ENCODE measurements at places on chromosomes 5 and 9.

DNA sequence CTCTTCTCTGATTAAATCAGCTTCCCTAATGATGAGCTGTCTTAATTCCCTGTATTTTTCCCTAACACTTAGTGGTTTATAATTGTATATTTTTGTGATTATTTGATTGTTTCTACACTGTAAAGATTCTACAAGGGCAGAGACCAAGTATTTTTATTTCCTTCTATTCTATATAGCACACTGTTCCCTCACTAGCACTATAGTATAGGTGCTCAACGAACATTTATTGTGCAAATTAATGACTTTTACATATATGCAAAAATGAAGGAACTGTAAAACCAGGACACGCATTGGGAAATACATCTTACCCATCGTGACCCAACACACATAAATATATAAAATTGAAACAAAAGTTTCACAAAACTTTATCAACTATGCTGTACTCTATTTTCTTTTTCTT is 7.6 kb downstream of the KDM4C start:
- DNase-seq = no peak

- DNase-seq = no peak
Measured at GRCh38 chr9:89640361-89640760, 35.5 kb downstream of the GADD45G start.

- DNase-seq = peak; percentile 57
Measured at GRCh38 chr9:6024035-6024554, 8.7 kb upstream of the RANBP6 start.

DNA sequence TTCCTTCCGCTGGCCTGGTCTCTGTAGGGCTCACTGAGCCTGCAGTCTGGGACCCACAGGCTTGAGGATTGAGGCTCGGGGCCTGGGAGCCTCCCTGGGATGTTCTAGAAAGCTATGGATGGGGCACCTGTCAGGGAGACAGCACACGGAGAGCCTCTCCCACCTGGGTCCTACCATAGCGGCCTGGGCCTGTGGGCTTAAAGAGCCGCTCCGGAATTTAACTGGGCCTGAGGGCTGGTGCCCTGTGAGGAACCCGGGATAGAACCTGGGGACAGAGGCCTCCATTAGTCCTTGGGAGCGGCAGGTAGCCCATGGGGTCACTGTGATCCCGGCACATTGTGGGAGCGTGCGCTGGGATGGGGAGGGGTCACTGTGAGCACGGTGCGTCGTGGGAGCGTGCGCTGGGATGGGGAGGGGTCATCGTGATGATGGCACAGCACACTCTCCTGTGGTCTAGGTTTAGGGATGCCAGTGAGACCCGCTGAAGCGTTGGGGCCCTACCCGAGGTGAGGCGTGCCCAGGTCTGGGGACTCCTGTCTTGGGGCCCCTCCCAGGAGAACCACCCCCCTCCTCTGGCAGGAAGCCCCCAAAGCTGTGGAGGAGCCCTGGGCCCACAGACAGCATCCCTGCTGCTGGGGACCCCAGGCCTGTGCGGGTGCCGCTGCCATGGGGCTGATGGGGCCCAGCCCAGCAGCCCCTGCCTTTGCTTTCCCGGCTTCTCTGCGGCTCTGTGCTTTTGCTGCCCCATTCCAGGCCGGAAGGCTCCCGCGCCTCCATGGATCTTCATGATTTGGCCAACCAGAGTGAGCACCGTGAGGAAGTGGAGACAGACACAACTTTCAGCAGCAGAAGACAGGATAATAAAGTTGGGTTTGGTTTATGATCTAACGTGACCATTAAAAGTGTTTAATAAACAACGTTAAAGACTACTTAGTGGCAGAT is 3.4 kb upstream of the CEP72 start:
- DNase-seq = no peak

GRCh38 chr5:1998348-1998669 is 115.6 kb upstream of the IRX4 start:
- DNase-seq = no peak

DNA sequence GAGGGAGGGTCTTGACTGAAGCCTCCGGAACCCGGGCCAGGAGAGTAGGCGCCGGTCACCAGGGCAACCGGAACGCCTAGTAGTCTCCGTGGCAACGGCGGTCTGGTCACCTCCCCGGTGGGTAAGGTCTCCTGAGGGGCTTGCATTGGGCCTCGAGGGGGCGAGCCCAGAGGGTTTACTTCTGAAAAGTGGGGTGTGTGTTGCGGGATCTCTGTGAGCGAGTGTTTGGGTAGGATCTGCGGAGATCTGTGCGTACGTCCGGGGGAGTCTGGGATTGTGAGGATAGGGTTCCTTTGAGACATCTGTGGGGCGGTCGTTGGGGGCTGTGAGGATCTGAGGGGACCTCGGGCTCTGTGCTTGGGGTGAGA is at the start of gene FAM221B:
FAM221B (minus strand) TSS at position 17 of the 368 bp plus-strand sequence. CDS start 2,571 bp downstream, outside the sequence.
- peak; percentile 48 for DNase-seq

DNA sequence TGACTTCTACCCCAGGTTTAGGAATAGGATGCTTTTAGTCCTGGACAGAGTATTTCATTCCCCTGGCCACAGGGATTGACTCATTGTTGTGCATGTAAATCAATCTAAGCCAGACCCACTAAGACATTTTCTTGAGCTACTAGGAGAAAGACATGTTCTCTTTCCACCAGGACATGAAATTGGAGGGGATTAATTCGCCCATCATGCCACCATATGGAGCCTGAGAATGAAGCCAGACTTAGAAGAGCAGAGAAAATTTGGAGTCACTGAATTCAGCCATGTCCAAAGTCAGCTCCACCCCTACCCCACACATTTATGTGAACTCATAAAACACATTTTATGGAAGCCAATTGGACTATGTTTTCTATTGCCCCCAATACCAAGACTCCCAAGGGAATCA is 322.5 kb downstream of the NFIB start:
- no peak for DNase-seq

- no peak for DNase-seq
Measured at GRCh38 chr5:92560698-92561401, 1020.2 kb downstream of the NR2F1-AS1 start.
